ENCODE measurements at places on chromosomes 16 and 17. TPM values are rescaled to one million over a fixed set of nuclear protein-coding genes. Genes with fewer than 3 reads are reported as not detected.

Gene EIF3C
- total RNA-seq = 645 TPM

GRCh38 chr17:40345161-40345993, 19.2 kb downstream of the GJD3 start:
- peak; percentile 95 for DNase-seq

DNA sequence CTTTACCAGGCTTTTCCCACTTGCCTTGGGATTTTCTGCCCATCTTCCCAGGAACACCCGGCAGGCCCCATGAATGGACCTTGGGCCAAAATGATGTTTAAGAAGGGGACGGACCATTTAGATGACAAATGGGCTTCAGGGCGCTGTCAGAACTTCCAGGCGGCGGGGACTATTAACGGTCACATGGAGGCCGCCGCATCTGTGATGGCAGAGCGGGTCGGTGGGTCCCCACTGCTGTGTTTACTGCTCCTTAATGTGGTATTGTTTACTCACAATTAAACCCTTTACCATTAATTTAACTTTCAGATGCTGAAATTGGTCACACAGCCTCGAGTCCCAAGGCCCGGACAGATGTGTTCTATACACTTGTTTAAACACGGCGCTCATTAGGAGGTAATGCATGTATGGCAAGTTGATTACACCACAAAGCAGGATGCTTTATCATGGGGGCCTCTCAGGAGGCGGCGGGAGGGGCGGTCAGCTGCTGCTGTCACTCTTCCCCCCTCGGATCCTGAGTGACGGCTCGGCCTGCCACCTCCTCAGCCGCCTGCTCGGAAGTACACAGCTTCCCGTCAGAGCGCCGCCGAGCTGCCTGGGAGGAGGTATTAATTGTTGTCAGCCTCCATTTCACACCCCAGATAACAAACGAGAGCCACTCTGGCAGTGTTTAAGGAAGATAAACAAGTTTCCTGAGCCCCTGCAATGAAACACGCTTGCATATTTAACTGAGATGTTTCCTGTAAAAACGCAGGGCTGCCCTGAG, 83.9 kb upstream of the IRX3 start:
- no peak for DNase-seq

- peak; percentile 90 for DNase-seq
These were observed 6.7 kb downstream of the RHBDF1 start for GRCh38 chr16:65745-66144.

- DNase-seq = no peak
These were observed 31.8 kb downstream of the UBN1 start for GRCh38 chr16:4879049-4879448.

- DNase-seq = no peak
These were observed 22.7 kb downstream of the GINS3 start for GRCh38 chr16:58415003-58415402.

- DNase-seq = no peak
These were observed 11.5 kb upstream of the KRT38 start for GRCh38 chr17:41452281-41452680.

Gene WFDC1
- 12.3 TPM for total RNA-seq

DNA sequence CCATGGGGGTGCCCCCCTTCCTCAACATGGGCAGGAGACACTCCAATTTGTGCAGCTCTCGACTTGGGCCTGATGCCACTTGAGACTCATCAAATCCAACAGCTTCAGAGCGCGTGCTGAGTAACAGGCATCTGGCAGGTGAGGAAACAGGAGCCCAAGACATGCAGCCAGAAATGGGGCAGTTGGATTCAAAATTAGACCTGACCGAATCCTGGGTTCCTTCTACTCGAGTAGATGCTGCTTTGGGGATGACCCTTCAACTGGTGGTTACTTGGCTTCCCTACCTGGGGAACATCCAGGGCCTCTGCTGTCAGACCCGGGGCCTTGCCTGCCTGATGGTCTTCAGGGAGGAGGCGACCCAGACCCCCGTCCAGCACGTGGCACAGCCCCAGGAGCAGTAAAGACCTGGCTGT, 488 bp upstream of the NTN3 start:
- DNase-seq = no peak

DNA sequence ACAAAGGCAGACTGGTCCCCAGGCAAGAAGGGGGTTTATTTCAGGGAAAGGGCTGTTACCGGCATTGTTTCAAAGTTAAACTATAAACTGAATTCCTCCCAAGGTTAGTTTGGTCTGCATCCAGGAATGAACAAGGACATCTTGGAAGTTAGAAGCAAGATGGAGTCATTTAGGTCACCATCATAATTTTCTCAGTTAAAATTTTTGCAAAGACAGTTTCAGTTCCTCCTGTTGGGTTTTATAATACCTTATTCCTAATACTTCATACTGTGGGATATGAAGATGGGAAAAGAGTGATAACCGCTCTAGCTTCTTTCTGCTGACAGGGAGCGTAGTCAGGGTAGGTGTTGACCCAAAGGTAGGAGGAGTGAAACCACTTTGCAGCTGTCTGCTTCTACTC, 24.8 kb downstream of the PMM2 start:
- DNase-seq = no peak

- no peak for DNase-seq
These were observed 390.4 kb downstream of the UTP18 start for GRCh38 chr17:51650772-51651171.

DNA sequence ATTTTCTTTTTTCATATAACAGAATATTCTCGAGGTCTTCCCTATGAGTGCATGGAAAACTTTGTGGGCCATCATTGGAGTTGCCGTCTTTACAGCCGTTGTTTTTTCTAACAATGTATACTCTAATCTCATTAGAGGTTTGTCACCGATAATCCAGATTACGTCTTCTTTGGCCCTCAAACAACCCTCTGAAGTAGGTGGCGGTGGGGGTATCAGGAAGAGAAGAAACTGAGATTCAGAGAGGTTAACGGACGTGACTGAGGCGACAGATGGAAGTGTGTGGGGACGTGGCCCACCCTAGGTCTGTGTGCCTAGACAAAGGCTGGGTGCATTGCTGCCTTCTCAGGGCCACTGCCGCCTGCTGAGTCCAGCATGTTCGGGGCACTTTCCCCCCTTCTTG, 63.7 kb downstream of the RPTOR start:
- DNase-seq = no peak

- no peak for DNase-seq
These were observed 1.3 kb upstream of the CPSF4L start for GRCh38 chr17:73262676-73263642.

Gene KRTAP16-1
- total RNA-seq = not detected

Gene TP53TG3B
- not detected for total RNA-seq

DNA sequence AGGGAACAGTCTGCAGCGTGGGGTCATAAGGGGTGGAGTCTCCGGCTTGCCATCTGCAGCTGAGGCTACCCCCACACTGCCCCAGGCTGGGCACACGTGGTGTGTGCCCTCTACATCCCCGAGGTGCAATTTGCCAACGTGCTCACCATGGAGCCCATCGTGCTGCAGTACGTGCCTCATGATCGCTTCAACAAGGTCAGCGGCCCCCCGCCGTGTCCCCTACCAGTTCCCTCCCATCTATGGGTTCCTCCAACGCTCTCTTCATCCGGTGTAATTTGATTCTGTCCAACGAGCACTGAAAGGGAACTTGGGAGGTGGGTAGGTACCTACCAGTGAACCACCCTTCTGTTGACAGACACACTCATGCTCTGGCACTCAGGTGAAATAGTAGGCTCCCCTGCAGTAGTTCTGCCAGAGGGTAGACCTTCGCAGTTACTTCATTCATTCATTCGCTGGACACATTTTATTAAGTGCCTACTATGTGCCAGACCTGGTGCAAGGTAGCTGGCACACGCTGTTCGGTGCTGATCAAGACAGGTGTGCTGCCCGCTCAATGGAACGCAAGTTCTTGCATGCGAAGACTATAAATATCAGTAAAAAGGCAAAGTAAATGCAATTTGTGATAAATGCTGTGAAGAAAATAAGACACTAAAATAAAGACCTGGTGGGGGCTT, 2.7 kb downstream of the MLLT6 start:
- DNase-seq = no peak

- no peak for DNase-seq
These were observed 154.9 kb downstream of the SDK2 start for GRCh38 chr17:73489333-73489732.

- DNase-seq = no peak
These were observed 21.4 kb upstream of the NKD1 start for GRCh38 chr16:50526796-50527195.

Gene ABCA9
- total RNA-seq = 8.1 TPM

Gene KCTD19
- not detected for total RNA-seq

GRCh38 chr17:78185981-78186691, 716 bp downstream of the TK1 start:
- DNase-seq = peak; percentile 87

- DNase-seq = no peak
These were observed 44.0 kb downstream of the MRM1 start for GRCh38 chr17:36645422-36645821.

Gene KCNJ18
- not detected for total RNA-seq

- DNase-seq = no peak
These were observed 17.9 kb downstream of the GABARAPL2 start for GRCh38 chr16:75584108-75584507.

Measured in left colon (tissue), 2 donors.